ENCODE measurements at places on chromosomes 5 and 9.

GRCh38 chr9:72758944-72759343 lies 193.9 kb downstream of the ALDH1A1 start:
- DNase-seq = no peak

GRCh38 chr5:60488466-60489130 lies 211.4 kb downstream of the DEPDC1B start:
- DNase-seq = no peak

DNA sequence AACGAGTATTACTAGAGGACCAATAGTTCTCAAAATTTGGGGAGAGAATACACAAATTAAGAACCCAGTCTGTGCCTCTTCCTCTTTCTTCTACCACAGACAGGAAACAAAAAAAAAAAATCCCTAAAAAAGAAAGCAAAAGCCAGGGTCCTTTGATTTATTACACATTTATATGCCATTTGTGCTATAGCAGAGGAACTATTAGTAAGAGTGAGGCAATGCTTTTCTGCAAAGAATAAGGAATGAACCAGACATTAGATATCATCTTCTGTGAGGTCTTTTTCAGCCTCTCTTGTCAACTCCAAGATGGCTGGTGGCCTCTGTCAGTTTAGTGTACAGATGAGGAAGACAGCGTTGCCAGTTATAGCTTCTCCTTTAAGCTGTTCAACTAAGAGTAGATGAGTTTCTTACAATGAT lies 127.6 kb downstream of the RFX3 start:
- no peak for DNase-seq

- no peak for DNase-seq
These were observed 448.1 kb downstream of the NFIB start for GRCh38 chr9:13865869-13866268.

GRCh38 chr9:124890179-124890578 lies 28.2 kb downstream of the ARPC5L start:
- DNase-seq = no peak

GRCh38 chr5:132451387-132451786 lies 39.2 kb downstream of the IRF1 start:
- DNase-seq = peak; percentile 41

GRCh38 chr5:16573401-16573800 lies 43.4 kb downstream of the RETREG1 start:
- no peak for DNase-seq

- peak; percentile 67 for DNase-seq
These were observed 9.5 kb upstream of the HAND1 start for GRCh38 chr5:154487541-154487940.

- DNase-seq = no peak
These were observed 111.8 kb upstream of the OTULINL start for GRCh38 chr5:14469551-14470377.

DNA sequence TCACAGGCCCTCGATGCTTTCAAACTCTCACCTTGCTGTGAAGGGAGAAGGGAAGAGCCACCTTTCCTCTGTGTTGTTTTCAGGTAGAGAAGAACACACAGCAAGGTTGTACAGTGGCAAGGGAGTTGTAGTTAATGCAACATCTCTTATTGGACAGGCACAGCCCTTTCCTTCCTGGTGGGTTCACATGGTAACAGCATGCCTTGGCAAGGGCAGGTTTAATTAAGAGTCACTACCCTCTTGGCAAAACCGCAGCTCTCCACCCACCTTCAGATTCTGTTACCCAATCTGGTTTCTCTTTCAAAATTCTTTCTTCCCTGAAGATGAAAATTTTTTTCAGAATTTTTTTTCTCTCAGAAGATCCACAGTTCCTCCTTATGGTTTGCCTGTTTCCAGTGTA lies 253.1 kb downstream of the TLR4 start:
- no peak for DNase-seq

DNA sequence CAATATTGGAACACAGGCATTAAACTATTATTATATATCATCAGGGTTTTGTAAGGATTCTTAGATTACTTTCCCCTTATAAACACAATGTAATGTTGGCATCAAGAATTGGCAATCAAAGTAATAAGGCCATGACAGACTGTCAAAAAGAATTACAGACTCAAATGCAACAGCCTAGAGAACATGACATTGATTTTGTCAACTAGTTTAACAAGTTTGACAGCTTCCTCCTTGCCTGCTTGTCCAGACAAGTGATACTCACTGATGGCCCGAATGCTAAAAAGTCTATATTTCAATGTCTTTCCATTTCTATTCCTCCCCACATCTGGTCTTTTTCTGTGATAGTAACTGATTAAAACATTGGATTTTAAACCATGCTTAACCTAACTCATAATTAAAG lies 6.4 kb upstream of the ANKRD31 start:
- no peak for DNase-seq

DNA sequence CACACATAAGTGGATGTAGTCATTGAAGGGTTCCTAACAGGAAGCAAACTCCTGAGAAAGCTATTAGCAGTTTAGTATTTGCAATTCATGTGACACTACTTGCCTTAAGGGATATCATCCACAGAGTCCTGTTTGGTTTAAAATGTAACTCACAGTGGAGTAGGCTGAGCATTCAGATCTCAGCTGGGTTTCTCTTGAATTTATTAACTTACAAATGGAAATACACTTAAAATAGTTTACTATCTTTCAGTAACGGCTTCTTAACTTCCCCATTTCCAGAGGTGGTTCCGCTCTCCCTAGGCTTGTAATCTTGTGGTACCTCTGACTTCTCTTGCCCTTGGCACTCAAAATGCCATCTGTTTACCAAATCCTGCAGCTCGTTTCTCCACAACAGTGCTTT lies 660.7 kb upstream of the ADAMTS16 start:
- no peak for DNase-seq

- no peak for DNase-seq
These were observed 1505.2 kb upstream of the CDH9 start for GRCh38 chr5:28543473-28544098.

GRCh38 chr9:93671020-93671338 lies 94.6 kb downstream of the PHF2 start:
- no peak for DNase-seq

GRCh38 chr9:88536951-88537760 lies 2.2 kb downstream of the NXNL2 start:
- no peak for DNase-seq

- DNase-seq = no peak
These were observed 43.9 kb downstream of the PCDH1 start for GRCh38 chr5:141834331-141834730.

GRCh38 chr5:36777105-36777757 lies 99.3 kb upstream of the NIPBL start:
- no peak for DNase-seq

DNA sequence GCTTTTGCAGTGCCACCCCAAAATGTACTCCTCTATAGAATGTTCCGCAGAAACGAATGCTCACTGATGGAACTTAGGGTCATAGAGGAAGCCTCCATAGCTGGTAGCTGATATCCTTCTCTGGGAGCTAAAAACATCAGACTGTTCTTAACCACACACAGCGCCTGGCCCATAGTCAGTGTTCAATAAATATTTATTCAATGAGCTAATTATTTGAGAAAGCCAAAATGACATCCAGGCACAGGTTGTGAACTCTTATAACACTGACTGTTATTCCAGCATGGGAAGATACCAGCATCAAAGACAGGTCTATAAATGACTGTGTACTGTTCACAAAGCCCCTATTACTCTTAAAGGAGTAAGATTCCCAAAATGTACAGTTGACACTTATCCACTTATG lies 12.9 kb downstream of the GDF9 start:
- peak; percentile 1 for DNase-seq

DNA sequence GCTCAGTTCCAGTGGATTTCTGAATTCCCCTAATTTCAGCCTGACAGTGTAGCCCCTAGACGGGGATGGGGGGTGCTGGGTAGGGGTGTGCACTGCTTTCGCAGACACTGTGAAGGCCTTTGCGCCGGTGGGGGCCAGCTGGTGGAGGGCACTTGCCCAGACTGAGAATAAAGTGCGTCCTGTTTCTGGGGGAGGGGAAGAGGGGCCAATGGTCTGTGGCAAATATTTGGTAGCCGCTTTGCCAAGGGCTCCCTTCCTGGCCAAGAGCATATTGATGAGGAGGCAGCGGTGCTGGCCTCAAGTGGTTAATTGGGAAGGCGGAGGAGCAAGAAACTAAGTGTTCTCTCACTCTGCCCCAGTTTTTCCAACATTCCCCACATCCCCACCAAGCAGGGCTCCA lies 1.4 kb downstream of the CXCL14 start:
- DNase-seq = no peak

DNA sequence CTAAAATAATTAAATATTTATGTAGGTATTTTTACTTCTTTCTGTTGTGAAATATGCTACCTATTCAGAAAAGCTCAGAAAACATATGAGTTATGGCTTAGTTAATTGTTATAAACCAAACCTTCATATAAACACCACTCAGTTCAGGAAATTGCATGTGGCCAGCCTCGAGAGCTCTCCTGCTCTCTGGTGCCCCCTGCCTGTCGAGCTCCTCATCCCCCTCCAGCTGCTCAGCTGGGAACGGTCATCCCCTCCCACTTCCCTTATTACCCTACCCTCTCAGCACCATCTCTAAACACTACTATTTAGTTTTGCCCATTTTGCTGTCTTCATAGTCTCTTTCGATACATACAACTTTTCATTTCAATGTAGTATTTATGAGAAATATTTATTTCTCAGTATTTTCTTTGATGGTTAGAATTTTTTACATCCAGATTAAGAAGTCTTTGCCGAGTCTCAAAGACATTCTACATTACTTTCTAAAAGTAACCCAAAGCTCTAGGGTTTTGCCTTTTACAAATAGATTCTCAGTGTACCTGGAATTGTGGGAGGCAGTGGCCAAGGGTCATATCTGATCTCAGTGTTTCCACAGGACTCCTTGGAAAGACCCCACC lies 51.2 kb upstream of the SEMA4D start:
- DNase-seq = peak; percentile 93

DNA sequence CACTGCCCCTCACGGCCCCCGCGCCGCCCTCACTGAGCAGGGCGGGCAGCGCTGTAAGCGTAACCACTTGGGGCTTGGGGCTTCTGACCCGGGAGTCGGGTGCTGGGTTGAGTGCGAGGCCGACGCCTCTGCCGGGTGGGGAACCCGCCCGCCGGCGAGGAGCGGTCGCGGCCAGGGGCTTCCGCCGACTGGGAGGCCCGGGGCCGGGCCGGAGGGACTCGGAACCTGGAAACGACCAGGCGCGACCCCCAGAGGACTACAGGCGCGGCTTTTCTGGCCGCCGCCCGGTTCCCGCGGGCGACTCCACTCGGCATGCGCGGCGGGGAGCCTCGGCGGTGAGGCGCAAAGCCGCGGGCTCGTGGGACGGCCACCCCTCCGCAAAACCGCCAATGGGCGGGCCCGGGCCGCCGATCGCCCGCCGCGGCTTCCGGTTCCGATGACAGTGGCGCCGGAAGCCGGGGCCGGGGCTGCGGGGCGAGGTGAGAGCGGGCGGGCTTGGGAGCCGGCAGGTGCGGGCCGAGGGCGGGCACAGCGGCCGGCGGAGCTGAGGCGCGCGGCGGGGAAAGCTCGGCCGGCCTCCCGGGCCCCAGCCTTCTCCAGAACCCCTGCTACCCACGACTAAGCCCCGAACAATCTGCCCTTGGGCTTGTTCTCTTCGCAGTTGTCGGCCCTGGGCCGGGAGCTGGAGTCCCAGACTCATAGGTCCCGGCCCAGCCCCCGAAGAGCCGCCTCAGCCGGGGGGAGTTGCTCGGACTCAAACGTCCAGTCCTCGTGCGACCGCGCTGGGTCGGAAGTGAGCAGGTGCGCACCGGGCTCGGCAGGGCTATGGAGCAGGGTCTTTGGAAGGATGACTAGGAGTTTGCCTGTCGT lies at the start of gene RMND5B:
RMND5B (plus strand) TSS at position 439 of the 870 bp plus-strand sequence. CDS start 7,106 bp downstream, outside the sequence.
- DNase-seq = peak; percentile 91

GRCh38 chr9:2718001-2718697 lies 839 bp downstream of the KCNV2 start:
- no peak for DNase-seq

DNA sequence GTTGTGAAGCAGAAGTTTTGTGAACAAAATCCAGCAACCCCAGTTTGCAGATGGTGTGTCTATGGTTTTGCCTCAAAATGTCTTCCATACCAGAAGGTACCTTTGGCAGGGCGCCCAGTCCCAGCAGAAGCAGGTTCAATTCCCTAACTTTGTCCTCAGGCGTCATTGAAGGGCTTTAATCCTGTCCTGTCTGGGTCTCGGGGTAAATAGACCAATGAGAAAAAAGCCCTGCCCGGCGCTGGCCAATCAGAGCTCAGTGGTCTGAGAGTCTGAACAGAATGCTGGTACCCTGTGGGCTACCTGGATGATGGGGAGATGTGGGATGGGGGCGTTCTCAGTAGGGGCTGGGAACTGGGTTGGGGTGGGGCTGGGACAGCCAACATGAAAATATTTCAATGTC lies 6.2 kb upstream of the ST6GALNAC4 start:
- no peak for DNase-seq

- DNase-seq = no peak
These were observed 126.2 kb downstream of the BASP1 start for GRCh38 chr5:17343675-17344074.

Measured in activated CD8-positive, alpha-beta memory T cell treated with anti-CD3 and anti-CD28 coated beads, Interleukin-2, amount 50 U/mL, for 48 hours (primary cell).